Stimulated activated CD4-positive, alpha-beta T cell treated with anti-CD3 and anti-CD28 coated beads, Interleukin-1b, Interleukin-23, amount 100 ng/mL, for 1 hour (primary cell): ENCODE measurements at places on chromosomes 16 and 17.

GRCh38 chr16:86018487-86018886 lies 119.5 kb downstream of the IRF8 start:
- no peak for DNase-seq

GRCh38 chr16:88439706-88440105 lies 13.4 kb upstream of the ZFPM1 start:
- DNase-seq: no peak

DNA sequence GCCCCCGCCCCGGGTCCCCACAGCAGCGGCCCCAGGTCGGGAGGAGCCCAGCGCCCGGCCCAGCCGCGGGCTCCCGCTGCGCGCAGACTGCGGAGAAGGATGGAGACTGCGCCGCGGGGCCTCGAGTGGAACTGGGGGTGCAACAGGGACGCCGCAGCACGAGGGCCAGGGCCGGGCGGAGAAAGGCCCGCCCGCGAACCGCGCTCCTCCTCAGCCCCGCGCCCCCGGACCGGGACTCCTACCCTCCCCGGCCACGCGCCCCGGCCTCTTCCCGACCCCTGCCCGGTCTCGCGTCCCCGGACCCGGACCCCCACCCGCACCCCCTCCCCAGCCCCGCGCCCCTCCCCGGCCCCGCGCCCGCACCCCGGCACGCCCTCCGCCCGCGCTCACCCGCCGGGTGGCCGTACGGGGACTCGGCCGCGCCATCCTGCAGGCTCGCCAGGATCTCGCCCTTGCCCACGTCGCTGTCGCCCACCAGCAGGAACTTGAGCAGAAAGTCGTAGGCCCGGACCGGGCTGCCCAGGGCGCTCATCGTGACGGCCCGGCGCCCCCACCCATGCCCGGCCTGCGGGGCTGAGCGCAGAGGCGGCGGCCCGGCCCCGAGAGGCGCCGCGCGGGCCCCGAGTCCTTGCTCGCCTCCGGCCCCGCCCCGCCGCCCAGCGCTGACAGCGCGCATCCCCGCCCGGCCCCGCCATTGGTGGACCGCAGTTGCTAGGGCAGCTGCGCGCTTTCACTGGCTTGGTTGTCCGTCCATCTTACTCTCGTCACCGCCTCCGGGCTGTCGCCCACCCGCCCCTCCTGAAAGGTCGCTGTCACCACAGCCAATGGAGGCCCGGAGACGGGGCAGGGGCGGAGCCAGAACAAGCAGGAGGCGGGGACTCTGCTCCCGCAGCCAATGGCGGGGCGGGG lies at the start of gene RAB40B:
TSS of gene RAB40B (minus strand) at position 634 of the 909 bp plus-strand sequence. CDS start at position 532, 102 bp downstream.
- peak; percentile 97 for DNase-seq

- no peak for DNase-seq
Observed at GRCh38 chr17:72382971-72383722, 262.3 kb downstream of the SOX9 start.

- peak; percentile 21 for DNase-seq
Observed at GRCh38 chr17:41917679-41918313, 955 bp downstream of the ACLY start.

- DNase-seq: no peak
Observed at GRCh38 chr16:76222853-76223252, 54.3 kb upstream of the CNTNAP4 start.

GRCh38 chr17:9218064-9218635 lies 196.8 kb downstream of the NTN1 start:
- no peak for DNase-seq

GRCh38 chr17:39194089-39194984 lies 3.1 kb downstream of the CACNB1 start:
- no peak for DNase-seq

GRCh38 chr17:48244121-48244711 lies 136.7 kb downstream of the SNX11 start:
- no peak for DNase-seq
